Cerebellar cortex (tissue), 1 donor: ENCODE measurements at places on chromosomes 6 and 20.

DNA sequence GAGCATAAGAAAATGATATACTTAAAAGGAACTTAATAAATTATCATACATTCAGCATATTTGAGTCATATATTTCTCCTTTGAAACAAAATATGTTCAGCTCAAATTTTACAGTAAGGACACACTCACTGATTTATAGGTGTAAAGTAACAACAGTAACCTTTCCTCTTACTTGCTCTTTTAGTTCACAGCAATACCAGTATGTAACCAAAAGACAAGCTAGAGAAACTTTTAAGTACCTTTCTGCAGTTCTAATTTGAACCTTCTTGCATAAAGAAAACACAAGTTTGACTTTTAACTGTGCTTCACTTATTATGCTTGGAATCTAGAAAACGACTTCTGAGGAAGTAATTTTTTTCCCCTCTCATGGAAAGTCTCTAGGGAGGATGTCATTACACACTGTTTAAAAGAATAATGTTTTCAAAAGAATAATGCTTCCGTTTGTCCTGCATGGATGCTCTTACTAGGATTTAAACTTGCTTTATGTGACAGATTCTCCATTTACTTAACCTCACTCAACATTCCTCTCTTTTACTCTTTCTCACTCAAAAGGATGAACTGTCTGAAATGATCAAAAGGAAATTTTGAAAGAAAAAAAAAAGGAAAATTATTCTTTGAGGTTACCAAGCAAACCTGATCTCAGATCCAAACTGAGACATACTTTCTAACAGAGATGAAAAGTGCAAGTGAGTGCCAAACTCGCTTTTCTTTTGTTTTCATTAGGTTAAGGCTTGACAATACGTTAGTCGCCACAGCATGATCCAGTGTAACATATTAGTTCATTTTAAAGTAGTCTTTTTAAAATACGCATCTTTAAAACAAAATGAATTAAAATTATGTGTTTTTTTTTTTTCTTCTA lies 22.4 kb upstream of the CALHM6 start:
- DNase-seq: no peak

GRCh38 chr20:35886537-35886936 lies 67.8 kb downstream of the SCAND1 start:
- DNase-seq: peak; percentile 65

GRCh38 chr20:29878281-29878741 lies 1379.2 kb upstream of the DEFB115 start:
- peak; percentile 9 for DNase-seq

- DNase-seq: no peak
Observed at GRCh38 chr6:87575423-87575822, 14.4 kb downstream of the RARS2 start.

GRCh38 chr6:81130969-81131368 lies 621.5 kb downstream of the TENT5A start:
- no peak for DNase-seq

- DNase-seq: no peak
Observed at GRCh38 chr20:58638467-58639181, 12.5 kb upstream of the STX16 start.

DNA sequence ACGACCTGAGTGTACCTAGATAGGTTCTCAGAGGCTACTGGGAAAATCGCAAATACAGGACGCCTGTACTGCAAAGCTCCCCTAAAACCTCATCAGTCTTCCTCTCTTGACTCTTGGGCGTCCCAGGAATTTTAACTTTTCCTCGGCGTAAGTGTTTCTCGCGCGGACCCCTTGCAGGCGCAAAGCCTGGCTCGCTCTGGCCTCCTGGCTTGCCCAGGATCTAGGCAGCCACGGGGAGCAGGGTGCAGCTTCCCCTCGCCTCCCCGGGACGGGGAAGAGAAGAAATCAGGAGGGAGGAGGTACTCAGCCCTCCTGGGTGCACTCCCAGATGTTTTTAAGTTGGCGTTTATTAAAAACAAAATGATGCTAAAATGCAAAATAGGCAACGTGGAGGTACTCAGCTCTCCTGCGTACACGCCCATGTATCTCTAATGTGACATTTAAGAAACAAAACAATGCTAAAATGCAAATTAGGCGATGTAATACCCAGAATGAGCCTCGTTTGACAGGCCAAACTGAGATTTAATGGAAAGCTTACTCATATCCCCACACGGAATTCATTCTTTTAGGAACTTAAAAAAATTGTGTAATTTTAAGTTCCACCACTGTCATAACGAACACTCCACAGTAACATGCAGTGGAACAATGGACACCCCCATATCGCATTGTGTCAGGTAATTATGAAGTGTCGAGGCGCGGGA lies 1.6 kb upstream of the SOBP start:
- DNase-seq: no peak

DNA sequence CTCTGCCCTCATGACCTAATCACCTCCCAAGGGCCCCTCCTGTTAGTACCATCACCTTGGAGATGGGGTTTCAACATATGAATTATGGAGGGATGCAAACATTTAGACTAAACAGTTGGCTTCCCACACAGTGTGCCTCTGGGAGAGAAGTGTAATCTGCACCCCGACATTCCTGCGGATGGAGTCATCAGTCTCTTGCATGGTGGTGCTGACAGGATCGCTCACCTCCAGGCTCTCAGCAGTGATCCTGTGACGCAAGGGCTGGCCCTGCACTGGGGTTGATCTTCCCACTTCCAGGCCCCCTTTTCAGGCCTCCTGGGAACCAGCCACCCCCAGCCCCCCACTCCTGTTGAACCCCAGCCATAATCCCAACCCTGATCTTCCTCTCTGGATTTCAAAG lies 16.0 kb upstream of the PI16 start:
- DNase-seq: no peak

GRCh38 chr20:62409931-62410745 lies 3.1 kb upstream of the CABLES2 start:
- DNase-seq: no peak

- no peak for DNase-seq
Observed at GRCh38 chr6:126805861-126806260, 312.6 kb upstream of the RSPO3 start.

DNA sequence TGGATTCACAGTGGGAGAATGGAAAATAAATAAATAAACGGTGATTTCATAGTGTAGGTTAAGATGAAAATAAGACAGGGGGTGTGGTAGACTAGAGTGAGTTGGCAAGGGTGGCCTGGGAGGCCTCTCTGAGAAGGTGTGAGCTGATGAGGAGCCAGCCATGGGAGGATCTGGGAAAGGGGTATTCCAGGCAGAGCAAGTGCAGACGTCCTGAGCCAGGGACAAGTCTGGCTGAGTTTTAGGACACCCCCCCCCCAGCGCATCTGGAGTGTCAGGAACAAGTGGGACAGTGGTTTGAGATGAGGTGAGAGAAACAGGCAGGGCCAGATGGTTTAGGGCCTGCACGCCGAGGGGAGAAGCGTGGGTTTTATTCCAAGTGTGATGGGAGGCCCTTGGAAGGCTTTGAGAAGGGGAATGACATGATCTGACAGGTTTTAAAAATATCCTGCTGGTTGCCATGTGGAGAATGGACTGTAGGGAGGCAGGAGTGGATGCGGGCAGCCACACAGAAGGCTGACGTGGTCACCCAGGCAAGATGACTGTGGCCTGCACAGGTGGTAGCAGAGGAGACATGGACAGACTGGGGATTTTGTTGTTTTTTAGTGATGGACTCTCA lies 21.1 kb upstream of the CCM2L start:
- peak; percentile 77 for DNase-seq

DNA sequence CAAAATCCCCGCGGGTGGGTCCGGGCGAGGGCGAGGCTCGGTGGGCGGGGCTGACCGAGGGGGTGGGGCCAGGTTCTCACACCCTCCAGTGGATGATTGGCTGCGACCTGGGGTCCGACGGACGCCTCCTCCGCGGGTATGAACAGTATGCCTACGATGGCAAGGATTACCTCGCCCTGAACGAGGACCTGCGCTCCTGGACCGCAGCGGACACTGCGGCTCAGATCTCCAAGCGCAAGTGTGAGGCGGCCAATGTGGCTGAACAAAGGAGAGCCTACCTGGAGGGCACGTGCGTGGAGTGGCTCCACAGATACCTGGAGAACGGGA lies 809 bp downstream of the HLA-G start:
- no peak for DNase-seq

DNA sequence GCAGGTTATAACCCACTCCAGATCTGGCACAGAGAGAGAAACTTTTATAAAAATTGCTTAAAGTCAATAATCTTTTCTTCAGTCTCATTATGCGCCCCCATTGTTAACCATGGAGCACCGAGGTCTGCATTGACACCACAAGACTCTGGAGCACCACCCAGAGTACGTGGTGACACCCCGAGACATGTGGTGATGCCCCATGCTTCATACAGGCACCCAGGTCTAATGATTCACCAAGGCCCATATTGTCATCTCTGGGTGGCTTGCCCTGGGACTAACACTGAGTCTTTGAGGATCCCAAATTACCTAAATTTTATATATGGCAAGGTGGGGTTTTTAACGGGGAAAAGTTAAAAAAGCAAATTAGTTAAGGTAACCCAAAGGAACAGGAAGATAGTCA lies 31.1 kb downstream of the CD109 start:
- DNase-seq: no peak

DNA sequence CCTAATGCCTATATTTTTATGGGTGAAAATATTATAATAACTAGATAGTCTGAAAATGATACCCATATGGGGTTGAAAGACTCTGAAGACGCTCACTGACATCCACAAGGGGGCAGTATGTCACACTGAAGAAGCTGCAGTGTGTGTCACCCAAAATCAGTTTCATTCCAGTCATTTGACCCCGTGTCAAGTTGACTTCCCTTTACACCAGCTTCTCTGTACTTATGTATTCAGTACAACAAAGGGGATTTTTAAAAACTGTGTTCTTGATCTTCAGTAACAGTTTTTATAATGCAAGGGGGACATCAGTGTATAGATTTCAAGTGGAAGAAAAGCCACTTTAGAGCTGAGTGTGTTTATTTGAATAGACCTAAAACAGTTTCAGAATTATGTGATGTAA lies 19.3 kb downstream of the FAXC start:
- DNase-seq: peak; percentile 68

DNA sequence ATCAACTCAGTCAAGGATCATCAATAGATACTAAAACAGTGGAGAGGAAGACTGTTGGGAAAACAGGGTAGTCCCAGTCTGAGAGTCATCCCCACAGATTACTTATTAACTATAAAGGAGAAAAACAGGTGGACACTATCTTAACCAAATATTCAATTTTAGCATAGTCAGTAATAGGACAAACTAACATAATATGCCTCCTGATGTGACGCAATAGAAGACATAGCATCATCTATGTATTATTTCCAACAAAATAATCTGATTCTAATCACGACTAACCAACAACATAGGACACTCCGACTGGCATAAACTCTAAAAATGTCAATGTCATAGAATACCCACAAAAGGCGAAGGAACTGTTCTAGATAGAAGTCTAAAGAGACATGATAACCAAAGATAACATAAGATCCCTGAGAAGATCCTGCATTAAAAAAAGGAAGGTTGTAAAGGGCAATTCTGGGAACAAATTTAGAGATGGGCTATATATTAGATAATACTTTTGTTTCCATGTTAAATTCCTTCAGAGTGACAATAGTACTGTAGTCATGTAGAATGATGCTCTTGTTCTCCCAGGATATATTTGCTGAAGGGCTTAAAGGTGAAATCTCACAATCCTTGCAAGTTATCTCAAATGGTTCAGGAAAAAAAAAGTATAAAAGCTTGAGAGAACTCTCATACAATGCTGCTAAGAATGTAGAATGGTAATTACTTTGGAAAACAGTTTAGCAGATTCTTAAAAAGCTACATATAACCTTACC lies 28.9 kb downstream of the ILRUN start:
- no peak for DNase-seq
